ENCODE measurements at places on chromosomes 2 and 18.
A peak's percentile ranks its signal among the peaks of the same experiment; 100 is the strongest.

- no peak for DNase-seq
Measured at GRCh38 chr2:241381872-241382271, 25.8 kb downstream of the FARP2 start.

GRCh38 chr2:233414777-233415570 is 60.7 kb downstream of the DGKD start:
- no peak for DNase-seq

DNA sequence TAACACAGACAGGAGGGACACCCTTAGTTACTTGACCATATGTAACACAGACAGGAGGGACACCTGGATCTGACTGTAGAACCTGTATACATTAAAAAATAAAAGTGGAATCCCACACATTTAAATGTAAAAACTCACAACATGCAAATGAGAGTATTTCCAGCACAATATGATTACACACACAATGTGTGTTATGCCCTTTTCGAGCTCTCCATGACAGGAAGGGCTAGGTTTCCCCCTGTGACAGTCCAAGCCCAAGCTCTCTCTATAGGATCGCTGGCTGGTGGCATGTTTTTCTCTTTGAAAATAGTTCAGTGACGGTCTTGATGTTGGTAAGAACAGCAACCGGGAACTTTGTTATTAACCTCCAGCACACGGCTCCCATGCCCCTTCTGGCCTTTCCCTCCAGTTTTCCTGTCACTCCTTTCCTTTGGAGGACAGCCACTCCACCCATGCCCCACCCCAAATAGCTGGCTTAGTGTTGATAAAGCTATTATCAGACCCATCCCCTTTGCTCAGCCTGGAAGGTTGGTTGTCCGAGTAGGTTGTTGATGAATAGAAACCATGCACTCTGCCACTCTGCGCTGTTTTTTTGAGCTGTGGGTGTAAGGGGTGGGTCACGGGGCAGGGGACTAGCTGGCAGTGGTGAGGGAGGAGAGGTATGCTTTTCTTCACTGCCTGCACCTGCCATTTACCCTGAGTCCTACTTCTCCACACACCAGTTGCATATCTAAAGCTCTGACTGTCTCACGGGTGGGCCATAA is 2.7 kb downstream of the RASGRP3 start:
- peak; percentile 96 for DNase-seq

DNA sequence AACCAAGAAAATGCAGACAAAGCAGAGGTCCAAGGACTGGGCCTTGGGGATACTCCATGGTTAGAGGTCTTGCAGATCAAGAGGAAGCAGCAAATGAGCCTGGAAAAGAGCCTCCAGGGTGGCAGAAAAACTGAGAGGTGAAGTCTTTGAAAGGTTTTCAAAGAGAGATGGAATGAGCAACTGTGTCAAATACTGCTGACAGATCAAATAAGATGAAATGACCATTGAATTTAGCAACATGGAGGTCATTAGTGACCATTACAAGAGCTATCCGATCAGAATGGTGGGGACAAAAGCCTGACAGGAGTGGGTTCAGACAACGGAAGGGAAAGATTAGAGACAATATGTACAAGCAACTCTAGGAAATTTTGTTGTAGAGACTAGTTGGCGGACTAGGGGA is 1.5 kb downstream of the CLHC1 start:
- no peak for DNase-seq

GRCh38 chr2:119960821-119961220 is 52.1 kb upstream of the EPB41L5 start:
- DNase-seq: no peak

DNA sequence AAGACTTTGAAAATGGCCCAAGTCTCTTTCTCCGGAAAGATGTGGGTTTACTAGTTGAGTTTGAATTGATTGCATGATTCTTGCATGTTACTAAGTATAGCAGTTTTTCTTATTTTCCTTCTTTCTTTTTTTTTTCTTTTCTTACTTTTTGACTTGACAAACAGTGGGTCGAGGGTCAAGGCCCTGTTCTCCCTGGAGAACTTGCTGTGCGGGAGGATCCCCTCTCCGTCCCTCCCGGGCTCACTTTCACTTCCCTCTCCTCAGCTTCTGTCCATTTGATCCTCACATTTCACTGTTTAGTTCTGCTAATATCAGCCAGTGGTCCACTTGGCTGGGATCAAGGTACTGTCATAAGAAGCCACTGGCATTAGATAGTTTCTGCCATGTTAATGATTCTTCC is 767.4 kb downstream of the TDRD15 start:
- no peak for DNase-seq

- DNase-seq: no peak
Measured at GRCh38 chr2:140154706-140155105, 1374.5 kb upstream of the NXPH2 start.

- DNase-seq: no peak
Measured at GRCh38 chr2:167784084-167784425, 463.3 kb downstream of the STK39 start.

- DNase-seq: no peak
Measured at GRCh38 chr2:3633982-3634595, 23.9 kb upstream of the ALLC start.

DNA sequence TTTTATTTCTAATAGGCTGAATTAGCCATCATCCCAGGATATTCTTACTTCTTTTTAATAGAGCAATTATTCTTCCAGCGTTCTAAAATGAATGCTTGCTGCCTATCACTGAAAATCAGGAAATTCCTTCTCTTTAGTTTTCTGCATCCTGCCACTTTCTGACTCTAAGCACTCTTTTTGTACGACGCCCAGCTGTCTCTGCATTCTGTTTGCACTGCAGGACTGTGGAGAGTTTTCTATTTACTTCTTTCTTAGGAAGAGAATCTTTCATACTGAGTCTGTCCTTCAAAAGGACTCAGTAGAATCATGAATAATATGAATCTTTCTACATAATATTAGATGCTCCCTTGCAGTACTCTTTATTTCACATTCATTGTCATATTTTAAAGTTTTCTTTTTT is 360.4 kb upstream of the DSEL start:
- DNase-seq: no peak

DNA sequence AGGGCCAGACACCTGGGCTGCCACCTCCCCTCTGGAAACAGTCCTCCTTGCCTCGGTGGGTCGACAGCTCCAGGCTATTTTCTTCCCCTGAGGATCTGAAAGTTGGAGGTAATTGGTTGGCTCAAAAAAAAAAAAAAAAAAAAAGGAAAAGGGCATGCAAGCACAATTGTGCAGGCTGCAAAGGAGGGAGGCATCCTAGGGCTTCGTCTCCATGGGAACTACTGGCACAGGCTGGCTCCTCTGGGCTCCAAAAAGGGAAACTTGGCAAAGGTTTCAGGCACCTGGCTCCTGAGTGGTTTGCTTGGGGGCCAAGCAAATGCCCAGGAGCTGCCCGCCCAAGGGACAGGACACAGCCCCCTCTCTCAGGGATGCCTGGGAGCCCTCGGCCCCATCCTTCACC is 1.1 kb upstream of the KCNIP3 start:
- no peak for DNase-seq

DNA sequence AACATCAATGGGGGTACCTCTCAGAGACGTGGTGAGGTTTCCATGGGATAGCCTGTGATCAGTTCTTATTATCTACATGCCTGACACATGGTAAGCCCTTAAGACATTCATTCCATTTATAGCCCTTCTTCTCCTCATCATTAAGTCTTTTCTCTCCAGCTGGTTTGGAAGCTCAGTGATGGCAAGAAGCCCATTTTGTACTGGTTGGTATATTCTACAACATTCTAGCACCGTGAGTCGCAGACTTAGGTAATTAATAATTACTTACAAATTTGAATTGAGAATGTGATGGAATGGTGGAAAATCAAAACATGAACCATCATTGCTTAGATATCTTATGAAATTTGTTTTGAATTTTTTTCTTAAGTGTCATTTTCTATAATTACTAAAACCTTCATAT is 472.6 kb downstream of the DLGAP1 start:
- DNase-seq: no peak

- DNase-seq: no peak
Measured at GRCh38 chr2:102397209-102397608, 25.8 kb upstream of the IL18RAP start.

DNA sequence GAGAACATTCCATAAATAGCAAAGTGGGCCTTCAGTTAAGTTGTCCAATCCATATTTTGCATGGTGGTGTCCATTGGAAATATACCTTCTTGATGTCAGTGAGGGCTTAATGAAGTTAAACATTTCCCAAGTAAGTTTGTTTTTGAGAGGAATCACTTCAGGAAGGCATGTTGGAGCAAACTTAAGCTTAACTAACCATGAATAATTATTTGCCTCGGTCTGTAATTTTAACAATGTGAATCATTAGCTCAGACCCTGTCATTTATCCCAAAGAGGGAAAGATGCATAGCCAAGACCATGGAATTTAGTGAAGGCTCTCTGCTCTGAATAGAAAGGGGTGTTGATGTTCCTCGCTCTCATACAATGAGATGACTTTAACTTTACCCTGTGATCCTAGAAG is 47.4 kb downstream of the SPATS2L start:
- DNase-seq: no peak

DNA sequence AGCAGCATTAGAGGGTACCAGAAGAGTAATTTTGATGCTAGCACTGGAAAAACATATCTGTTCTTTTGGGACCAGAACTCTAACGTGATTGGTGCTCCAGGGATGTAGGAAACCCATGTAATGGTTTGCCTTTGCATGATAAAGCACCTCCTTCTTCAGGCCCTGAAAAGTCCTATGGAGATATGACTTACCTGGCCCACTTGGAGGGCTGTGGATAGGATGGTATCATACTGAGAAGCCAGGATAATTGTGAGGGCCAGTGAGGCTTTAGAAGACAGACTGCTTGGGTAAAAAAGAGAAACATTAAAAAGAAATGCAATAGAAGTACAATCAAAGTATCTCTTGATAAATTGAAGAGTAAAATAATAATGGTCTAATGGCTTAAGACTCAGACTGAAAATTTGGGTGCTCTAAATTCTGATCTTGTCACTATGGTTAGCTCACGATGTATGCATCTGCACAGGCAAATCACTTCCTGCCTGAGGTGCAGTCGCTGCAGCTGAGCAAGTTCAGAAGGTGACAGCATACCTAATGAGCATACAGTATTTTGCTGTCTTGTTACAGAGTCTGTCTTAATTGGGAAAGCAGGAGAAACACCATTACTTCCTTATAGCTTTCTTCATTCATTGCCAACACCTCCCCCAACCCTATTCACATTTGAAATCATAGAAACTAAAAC is 371.5 kb downstream of the NUP35 start:
- no peak for DNase-seq

GRCh38 chr2:177574356-177574755 is 181.8 kb downstream of the AGPS start:
- no peak for DNase-seq

DNA sequence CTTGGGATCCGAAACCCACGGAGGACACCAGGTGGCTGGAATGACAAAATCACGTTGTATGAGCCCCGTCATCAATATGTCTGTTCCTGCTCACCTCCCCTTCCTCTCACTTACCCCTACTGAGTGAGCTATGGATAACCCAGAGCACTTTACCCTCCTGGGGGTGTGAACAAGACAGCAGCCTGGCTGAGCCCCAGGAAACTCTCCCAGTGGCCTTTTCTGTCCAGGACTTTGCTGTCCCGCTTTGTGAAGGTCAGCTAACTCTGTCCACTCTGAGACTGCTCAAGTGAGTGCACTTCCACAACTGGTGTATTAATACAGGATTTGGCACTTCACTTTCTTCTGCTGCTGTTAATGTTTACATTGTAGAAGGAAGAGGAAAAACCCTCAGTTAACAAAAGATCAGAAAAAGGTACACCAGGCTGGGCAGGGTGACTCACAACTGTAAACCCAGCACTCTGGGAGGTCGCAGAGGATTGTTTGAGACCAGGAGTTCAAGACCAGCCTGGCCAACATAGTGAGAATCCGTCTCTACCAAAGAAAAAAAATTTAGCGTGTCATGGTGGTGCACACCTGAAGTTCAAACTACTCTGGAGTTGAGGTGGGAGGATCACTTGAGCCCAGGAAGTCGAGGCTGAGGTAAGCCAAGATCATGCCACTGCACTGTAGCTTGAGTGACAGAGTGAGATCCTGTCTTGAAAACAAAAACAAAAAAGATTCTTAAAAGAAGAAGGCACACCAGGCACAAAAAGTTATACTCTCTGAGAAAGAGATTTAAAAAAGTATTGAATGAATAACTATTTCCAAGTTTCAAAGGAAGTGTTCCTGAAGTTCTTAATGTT is 90.3 kb downstream of the CLHC1 start:
- peak; percentile 69 for DNase-seq

Measured in lung microvascular endothelial cell (primary cell).